Globus pallidus (tissue), 1 donor: ENCODE measurements at places on chromosomes 12 and 14.

DNA sequence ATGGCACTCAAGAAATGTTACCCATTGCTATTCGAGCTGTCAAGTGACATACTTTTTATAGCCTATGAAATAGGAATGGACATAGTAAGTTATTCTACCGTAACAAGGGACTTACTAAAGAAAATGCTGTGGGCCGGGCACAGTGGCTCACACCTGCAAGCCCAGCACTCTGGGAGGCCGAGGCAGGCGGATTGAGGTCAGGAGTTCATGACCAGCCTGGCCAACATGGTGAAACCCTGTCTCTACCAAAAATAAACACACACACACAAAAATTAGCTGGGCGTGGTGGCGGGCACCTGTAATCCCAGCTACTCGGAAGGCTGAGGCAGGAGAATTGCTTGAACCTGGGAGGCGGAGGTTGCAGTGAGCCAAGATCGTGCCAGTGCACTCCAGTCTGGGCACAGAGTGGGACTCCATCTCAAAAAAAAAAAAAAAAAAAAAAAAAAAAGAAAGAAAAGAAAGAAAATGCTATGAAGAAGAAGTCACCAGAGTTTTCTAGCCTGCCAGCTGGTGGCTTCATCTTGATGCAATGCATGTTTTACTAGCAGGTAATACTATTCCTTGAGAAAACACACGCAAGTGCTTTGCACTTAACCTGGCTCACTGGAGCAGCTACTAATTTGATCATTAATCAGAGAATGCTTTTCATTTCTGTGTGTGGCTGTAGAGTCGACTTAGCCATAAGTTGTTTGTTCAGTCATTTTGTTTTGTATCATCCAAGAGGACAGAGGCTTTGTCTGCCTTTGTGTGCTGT lies 166.7 kb upstream of the MYL2 start:
- DNase-seq: no peak

DNA sequence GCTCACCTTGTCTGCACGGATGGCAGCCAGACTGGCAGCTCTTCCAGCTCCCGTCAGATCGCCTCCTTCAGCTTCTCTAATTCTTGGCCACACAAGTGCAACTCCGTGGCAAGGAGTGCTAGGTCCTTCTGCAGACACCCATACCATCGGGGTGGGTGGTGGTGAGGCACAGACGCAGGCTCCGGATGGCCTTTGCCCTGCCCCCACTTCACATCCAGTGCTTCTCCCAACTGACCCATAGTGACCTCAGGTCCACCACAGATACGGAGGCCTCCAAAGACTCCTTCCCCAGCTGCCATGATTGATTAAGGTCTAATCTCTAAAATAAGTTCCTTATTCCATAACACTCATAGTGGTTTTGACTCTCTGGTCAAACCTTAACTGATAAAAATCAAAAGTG lies 19.9 kb upstream of the CD27 start:
- no peak for DNase-seq

DNA sequence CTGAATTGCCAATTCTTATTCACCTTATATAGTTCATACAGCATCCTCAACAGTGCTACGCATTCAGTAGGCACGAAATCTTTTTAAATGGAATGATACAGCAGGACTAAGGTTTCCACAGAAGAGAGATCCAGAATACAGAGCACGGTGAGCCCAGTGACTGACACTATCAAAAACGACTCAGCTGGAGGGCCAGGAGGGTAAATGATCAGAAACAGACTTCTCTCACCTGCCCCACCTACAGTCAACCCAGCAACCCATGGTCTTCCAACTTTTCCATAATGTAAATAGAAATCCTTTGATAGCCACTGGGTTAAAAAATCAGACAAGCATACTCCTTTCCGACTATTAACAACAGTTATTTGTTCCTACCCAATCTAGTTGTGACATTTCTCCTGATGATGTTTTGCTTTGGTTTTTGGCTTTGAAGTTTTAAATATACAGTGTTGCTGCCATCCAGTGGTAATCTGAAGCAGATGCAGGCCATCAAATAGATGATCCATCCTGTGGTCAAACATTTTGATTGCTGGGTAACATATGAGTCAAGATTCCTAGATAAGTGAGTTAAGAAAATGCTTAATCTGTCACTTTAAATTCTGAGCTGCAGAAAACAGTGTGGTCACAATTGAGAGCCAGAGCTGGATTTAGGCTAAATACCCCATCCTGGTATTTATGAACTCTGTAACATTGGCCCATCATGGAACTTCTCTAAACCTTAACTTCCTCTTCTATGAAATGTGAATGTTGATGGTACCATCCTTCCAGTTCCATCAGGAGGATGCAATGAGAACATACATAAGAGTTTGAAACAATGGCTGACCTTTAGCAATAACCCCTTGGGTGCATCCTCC lies 42.0 kb downstream of the GPHB5 start:
- peak; percentile 27 for DNase-seq

GRCh38 chr12:98439981-98440581 lies 75.3 kb upstream of the TMPO start:
- peak; percentile 72 for DNase-seq

DNA sequence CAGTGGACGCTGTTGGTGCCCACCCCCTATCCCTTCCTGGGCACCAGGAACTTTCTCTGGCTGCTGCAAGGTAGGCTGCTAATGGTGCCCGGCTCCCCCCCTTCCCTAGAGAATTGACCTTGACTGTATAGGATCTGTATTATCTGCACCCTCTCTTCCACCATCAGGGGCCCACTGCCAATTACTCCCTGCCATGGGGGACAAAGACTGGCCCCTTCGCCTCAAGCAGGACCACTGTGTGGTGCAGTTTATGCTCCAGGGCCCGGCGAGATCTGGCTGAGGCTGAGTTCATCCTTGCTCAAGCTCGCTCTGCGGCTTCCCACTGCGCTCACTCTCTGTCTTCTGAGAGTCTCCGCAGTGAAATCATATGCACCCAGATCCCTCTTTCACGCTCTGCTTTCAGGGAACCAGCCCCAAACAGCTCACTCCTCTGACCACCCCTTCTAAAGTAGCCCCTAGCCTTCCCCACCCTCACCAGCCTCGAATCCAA lies 95.2 kb downstream of the LGMN start:
- no peak for DNase-seq

GRCh38 chr14:21915826-21916225 lies 242.2 kb upstream of the OR4E1 start:
- DNase-seq: no peak

DNA sequence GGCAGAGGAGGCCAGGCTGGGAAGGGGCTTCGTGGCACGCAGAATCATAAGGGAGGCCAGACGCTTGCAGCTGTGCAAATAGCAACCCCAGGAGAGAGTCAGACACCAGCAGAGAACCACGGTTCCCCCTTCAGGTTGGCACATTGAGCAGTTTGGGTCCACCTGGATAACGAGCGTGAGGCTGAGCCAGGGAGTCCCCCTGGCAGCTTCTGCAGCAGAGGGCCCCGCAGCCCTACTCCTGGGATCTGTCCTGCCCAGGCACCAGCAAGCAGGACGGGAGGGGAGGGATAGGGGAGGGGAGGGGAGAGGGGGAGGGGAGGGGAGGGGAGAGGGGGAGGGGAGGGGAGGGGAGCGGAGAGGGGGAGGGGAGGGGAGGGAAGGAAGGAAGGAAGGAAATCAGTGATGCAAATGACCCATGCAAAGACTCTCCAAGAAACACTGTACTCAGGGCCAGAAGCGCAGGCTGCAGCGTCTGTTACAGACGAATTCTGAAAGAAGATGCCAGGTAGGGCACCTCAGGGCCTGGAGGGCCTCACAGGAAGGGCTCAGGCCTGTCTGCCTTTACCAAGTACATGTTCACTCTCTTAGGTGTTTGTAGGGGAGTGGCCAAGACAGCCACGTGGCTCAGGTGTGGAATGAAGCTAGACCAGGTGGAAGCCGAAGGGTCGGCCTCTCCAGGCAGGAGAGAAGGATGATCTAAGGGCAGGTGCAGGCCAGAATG lies 32.3 kb upstream of the MMP17 start:
- no peak for DNase-seq

GRCh38 chr12:69150083-69150795 lies 89.1 kb upstream of the CPSF6 start:
- DNase-seq: no peak

GRCh38 chr12:125163148-125163547 lies 97.9 kb downstream of the AACS start:
- DNase-seq: no peak

DNA sequence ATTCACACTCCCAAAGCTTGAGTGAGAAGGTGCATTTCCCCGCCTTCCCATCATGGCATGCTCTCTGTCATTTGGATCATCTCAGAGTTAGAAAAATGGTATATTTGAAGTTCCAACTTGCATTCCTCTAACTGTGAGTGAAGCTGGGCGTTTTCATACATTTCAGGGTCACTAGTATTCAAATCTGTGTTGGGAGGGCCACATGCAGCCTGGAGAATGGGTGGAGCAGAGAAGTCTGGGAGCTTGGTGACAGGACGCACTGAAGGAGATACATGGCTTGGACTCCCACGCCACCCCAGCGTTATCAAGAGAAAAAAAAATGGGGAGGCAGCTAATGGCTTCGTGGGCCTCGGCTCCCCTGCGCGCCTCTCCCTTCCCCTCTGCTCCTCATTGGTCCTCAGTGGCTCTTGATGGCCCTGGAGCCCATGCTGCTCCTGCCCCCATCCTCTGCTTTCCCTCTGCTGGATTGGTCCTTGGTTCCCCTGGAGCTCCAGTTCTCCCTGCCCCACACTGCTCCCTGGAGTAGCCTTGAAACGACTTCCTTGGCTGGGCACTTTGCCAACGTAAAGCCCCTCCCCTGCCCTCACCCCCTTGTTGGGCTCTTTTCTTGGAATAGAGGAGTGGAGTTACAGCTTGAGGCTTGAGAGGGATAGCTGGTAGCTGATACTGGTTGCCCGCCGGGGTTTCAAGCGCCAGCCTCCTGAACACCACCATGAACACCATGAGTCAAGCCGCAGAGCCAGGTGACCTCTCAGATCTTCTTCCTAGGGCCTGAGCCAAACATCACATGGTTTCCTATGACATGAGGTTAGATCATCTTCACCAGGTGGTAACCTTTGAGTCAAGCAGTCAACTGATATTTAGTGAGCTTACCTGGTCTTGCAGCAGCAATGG lies 139.6 kb downstream of the PRKCH start:
- DNase-seq: no peak

GRCh38 chr14:74240794-74241651 lies 1.8 kb downstream of the VSX2 start:
- DNase-seq: no peak

- DNase-seq: no peak
These were observed 17.0 kb upstream of the DICER1 start for GRCh38 chr14:95174184-95174792.
